RWPE2 (cell line): ENCODE measurements at places on chromosomes 12 and 14.

DNA sequence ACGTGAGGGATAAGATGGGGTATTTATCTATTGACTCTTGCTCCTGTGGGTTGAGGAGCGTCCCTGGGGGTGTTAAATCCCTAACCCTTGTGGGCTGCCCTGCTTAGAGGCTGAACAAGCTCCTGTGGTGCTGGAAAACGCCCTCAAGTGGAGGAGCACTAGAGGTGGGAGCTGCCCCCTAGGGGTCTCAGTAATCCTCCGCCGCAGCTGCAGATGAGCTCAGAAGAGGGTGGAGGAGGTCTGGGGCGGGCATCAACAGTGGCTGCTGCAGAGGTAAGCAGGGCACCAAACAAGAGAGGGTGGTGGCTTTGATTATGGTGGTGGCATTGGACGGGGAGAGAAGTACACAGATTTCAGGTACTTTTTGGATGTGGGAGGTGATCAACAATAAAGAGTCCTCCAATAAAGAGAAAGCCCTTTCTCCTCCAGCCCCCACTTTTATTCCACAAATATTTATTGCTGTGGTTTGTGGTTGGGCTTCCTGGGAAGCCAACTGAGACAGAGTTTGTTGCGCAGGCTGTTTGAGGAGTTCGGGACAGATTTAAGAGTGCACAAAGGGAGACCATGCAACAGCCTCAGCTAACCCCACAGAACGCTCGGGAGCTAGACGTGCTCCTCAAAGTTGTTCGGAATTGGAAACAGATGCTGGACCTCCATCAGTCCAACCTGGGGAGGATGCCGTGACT lies 179.9 kb downstream of the ADCK1 start:
- H3K27me3 ChIP-seq, result no peaks in the 10 kb centered on the region
- H3K4me3 ChIP-seq, result no peak overlapping the region
- H3K27ac ChIP-seq, result no peak overlapping the region
- no peak for DNase-seq
- H3K4me1 ChIP-seq, result no peaks in the 10 kb centered on the region

- no peaks in the 10 kb centered on the region for H3K36me3 ChIP-seq
- peaks cover 2% of the 10 kb centered on the region for H3K27me3 ChIP-seq
- no peak for DNase-seq
- H3K27ac ChIP-seq, result no peak overlapping the region
- no peaks in the 10 kb centered on the region for H3K4me1 ChIP-seq
Observed at GRCh38 chr12:5442251-5443006, 10.5 kb downstream of the NTF3 start.

- peaks cover 31% of the 10 kb centered on the region for H3K36me3 ChIP-seq
- H3K4me1 ChIP-seq, result no peaks in the 10 kb centered on the region
- H3K27me3 ChIP-seq, result no peaks in the 10 kb centered on the region
Observed at GRCh38 chr12:57005980-57006808, at the start of gene ZBTB39. Gene ZBTB39, minus strand, starts transcription at chr12:57006546. Its CDS starts 1,629 bp downstream, at chr12:57004917.

GRCh38 chr12:79555028-79555925 lies 135.5 kb downstream of the PAWR start:
- H3K36me3 ChIP-seq, result peaks cover 26% of the 10 kb centered on the region
- H3K4me1 ChIP-seq, result no peaks in the 10 kb centered on the region
- no peak overlapping the region for H3K4me3 ChIP-seq
- H3K27ac ChIP-seq, result no peak overlapping the region
- DNase-seq, result no peak

GRCh38 chr14:42710071-42710470 lies 1103.4 kb downstream of the LRFN5 start:
- no peaks in the 10 kb centered on the region for H3K36me3 ChIP-seq
- no peak overlapping the region for H3K4me3 ChIP-seq

GRCh38 chr14:104271391-104271790 lies 133.0 kb downstream of the KIF26A start:
- H3K4me3 ChIP-seq, result no peak overlapping the region
- H3K27ac ChIP-seq, result no peak overlapping the region
- H3K4me1 ChIP-seq, result peaks cover 5% of the 10 kb centered on the region
- no peaks in the 10 kb centered on the region for H3K36me3 ChIP-seq
- no peak for DNase-seq

DNA sequence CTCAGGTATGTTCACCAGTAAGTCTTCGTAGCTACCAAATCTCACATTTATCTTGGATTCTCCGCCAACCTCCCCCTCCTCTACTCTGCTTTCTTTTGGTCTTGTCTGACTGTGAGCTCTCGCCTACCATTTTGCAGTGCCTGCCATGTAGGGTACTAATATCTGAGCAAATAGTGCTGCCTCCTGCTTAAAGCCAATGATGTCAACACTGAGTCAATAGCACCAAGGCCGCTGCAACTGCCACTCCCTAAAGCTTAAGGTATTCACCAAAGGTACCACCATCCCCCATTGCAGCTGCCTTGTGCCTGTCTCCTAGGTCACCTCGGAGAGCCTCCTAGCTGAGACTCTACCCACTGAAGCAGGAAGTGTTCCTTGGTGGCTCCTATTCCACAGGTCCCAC lies 114.8 kb upstream of the FUT8 start:
- peaks cover 7% of the 10 kb centered on the region for H3K4me1 ChIP-seq
- no peaks in the 10 kb centered on the region for H3K27me3 ChIP-seq
- H3K4me3 ChIP-seq, result no peak overlapping the region
- H3K27ac ChIP-seq, result no peak overlapping the region
- no peaks in the 10 kb centered on the region for H3K36me3 ChIP-seq
- no peak for DNase-seq

- DNase-seq, result peak; percentile 86
- H3K36me3 ChIP-seq, result peaks cover 22% of the 10 kb centered on the region; the same call in 1 of the 2 replicates
- H3K4me1 ChIP-seq, result peaks cover 57% of the 10 kb centered on the region
- peak overlapping the region; percentile 97 for H3K27ac ChIP-seq
- no peak overlapping the region for H3K4me3 ChIP-seq
Observed at GRCh38 chr12:124509676-124510300, 57.6 kb downstream of the NCOR2 start.

- no peaks in the 10 kb centered on the region for H3K27me3 ChIP-seq
- no peak overlapping the region for H3K27ac ChIP-seq
Observed at GRCh38 chr12:121138284-121138683, 5.6 kb downstream of the P2RX7 start.

GRCh38 chr12:15757553-15758255 lies 31.5 kb downstream of the EPS8 start:
- no peaks in the 10 kb centered on the region for H3K36me3 ChIP-seq
- no peaks in the 10 kb centered on the region for H3K27me3 ChIP-seq
